ENCODE measurements at places on chromosomes 5 and 9.

DNA sequence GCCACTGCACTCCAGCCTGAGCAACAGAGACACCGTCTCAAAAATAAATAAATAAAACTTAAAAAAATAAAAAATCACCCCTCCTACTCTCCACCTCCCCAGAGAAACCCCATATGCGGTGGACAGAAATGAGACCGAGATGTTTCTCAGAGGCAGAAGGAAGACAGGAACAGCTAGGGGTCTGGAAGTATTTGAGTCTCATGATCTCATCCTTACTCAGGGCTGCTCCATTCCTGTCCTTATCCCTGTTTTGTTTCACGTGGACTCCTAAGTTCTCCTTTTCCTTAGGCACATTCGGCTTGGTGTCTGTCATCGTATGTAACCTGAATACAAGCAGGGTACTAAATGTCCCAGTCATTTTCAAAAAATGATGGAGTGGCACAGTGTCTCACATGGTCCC lies 76.1 kb downstream of the C9orf50 start:
- no peak for DNase-seq

DNA sequence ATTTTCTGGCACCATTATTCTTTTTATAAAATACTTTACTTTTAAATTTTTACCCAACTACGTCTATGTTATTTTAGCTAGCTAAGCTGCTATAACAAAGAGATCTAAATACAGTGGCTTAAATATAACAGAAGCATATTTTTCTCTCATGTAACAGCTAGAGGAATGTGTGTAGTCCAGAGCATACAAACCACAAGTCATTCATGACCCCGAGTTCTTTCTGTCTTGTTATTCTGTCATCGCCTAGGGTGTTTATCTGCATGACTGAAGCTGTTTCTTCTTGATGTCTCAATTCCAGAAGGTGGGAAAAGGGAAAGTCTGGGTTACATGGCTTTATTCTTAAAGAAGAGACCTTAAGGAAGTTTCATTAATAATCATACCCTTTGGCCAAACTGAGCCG lies 136.9 kb upstream of the RFX3 start:
- no peak for DNase-seq

DNA sequence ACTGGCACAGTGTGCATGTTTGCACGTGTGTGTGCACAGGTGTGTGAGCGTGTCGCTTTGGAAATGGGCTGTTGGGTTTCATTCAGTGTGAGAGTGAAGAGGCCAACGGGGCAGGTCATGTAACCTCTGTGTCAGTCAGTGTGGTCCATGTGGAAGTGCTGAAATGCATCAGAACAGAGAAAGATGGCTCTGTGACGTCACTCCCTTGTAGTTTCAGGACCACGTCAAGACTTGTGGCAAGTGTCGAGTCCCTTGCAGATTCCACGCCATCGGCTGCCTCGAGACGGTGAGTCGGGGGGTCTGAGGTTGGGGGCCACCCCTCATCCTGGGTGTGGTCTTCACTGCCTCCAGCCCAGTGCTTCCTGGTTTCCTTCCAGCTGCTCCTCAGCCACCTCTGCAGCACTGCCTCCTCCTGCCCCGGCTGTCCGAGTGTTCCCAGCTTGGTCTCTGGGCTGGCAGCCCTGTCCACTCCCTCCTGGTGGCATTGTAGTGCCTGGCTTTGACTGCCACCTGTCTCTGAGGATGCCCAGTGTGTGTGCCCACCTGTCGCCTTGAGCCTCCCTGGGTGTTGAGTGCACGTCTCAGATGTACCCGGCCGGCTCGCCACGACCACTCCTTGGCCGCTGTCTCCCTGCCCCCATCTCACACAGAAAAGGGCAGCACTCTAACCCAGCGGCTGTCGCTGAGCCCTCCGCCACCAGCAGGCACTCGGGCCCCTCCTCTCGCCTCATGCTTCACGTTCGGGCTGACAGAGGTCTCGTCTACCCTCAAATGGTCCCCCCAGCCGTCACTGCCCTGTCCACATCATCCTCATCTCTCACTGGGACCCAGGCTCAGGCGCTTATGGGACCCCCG lies 28.0 kb downstream of the FBXW5 start:
- no peak for DNase-seq

- no peak for DNase-seq
Measured at GRCh38 chr9:108751369-108751768, 104.4 kb downstream of the ACTL7B start.

GRCh38 chr5:73298251-73298771 lies 125.3 kb downstream of the TMEM174 start:
- DNase-seq = no peak

DNA sequence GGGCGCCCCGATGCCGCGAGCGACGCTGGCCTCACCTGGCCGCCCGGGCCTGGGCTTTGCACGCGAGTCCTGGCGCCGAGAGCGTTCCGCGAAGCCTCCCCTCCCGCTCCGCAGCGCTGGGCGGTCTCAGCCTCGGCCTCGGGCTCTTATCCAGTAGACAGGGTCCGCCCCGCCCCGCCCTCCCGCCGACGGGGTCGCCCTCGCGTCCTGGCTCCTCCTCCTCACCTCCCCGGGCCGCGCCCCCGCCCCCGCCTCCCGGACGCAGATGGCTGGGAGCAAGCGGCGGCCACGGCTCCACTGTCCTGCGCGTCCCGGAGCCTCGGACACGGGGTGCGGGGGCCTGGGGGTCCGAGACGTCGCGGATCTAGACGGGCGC lies at the start of gene SLC6A3:
TSS of gene SLC6A3 (minus strand) at position 128 of the 376 bp plus-strand sequence. CDS start 2,243 bp downstream, outside the sequence.
- no peak for DNase-seq

- DNase-seq = no peak
Measured at GRCh38 chr5:146849694-146850303, 28.8 kb downstream of the PPP2R2B start.

- no peak for DNase-seq
Measured at GRCh38 chr5:176319827-176320554, 41.6 kb downstream of the KIAA1191 start.

DNA sequence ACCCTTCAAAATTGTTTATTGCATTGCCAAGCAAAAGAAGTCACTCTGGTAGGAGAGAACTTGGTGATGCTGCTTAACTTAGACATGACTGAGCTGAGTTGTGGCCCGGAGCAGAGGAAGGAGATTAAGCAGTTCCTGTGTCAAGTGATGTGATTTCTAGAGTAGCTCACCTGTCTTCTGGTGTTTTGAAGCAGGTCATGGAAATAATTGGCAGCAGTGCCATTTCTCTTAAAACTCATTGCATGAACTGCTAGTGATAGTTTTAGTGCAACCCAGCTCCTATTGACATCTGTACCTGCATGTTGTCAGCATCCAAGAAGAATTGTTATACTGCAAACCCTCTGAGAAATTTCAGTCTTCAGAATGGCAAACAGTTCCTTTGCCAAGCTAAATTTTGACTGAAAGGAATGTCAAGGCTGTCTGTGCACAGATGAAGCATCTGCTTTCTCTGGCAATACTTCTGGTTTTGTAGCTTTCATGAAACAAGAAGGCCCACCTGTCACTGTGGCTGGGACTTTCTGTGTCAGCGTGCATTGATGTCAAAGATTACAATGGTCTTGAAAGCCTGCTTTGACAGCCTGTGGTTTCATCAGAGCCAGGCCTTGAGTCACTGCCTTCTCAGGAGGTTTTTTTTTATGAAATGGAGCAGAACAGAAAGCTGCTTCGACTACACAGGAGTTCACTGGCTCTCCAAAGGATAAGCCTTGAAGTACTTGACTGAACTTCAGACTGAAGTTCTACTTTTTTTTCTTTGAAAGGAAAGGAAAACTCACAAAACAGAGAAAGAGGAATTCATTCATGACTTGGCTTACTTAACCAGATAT lies 90.6 kb downstream of the RALGPS1 start:
- DNase-seq = peak; percentile 26

DNA sequence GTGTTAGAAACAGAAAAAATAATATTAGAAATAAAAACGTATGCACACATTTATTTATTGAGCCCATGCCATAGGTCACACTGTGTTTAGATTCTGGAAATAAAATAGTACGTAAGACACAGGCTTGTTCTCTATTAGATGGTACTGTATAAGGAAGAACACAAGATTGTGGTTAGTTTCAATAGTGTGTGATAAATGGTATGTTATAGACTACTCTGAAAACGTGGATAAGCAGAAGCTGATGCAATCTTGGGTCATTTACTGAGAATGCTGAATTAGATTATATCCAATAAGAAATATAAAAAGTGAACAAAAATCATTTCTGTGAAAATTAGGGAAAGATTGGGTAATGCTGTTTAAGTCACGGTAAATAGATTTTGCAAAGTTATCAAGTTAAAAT lies 1456.4 kb upstream of the ACO1 start:
- DNase-seq = no peak

- DNase-seq = no peak
Measured at GRCh38 chr9:106753155-106753671, 109.8 kb upstream of the ZNF462 start.

GRCh38 chr5:219460-219863 lies 1.3 kb downstream of the SDHA start:
- no peak for DNase-seq

DNA sequence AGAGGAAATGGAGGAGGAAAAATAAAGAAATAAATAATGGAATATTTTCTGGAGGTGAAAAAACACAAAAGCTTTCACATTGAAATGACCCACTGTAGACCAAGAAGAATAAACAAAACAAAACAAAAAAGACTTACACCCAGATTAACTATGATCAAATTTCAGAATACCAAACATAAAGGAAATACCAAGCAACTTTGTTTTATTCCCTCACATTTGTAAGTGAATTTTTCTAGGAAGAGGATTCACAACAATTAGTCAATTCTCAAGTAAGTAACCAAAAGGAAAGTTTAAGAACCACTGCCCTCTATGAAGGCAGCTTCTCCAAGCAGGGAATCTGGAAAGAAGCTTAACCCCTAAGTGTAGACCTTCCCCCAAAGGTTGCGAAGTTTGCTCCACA lies 29.6 kb upstream of the B4GALT1 start:
- DNase-seq = no peak

DNA sequence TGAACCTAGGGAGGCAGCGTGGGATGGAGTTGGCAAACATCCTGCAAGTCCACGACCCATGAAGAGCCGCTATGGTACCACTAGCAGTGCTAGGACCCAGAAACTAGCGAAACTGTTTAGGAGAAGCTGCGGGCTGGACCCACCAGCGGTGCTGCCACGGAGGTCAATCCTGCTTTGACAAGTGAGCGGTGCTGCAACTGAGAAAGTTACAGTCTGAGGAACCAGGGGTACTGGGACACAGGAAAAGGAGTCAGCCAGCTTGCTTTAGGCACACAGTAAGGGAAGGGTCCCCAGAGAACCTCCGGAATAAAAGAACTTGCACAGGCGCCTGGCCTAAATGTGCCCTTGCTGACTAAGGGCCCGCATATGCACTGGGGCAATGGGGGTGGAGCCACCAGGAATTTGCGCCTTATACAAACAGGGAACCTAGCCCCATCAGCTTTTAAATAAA lies 23.6 kb upstream of the ANXA2R start:
- DNase-seq = no peak

DNA sequence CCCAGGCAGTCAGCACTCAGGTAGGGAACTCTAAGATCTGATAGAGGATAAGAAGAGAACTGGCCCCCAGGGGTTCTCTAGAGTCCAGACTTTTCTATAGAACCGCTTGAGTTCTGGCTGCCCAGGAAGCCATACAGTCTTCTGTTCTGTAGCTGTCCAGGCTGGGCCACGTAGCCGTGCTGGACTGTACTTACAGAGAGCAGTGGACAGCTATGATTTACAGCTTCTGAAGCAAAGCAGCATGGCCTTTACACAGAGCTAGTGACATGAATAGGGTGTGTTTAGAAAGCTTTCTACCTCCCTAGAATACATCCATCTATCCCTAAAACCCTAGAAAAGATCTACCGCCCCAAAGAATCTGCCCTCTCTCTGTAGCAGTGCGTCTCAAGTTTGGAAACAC lies 57.2 kb downstream of the ACO1 start:
- DNase-seq = no peak

DNA sequence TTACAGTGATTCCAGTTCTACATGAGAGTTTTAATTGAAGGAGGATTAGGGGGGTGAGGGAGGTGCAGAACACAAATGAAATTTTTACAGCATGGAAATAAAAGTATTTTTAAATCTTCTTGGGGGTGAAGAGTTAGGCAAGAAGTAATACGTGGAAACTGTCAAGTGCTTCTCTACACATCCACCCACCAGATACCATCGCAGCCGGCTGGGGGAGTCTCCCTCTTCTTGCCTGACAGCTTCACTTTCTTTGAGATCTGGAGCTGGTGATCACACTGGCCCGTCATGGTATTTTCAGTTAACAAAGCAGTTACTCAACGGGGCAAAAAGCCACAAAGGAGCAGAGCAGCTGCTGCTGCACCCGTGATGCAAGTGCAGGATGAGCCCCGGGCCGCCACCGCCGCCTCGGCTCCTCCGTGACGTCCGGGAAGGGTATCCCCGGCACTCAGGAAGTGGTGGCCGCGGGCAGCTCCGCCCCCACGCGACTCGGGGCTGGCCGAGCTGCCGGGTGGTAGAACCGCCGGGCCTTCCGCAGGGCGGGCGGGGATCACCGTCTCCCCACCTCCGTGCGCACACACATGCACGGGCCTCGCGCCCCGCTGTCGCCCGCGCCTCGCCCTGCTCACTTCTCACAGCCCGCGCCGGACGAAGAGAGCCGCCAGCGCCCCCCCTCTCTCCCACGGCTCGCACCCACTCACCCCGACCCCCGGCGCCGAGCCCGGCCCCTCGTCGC lies 2.4 kb upstream of the NR4A3 start:
- peak; percentile 82 for DNase-seq

Measured in activated T-helper 1 cell treated with anti-CD3 and anti-CD28 coated beads, Interleukin-2, amount 50 U/mL, for 16 hours (primary cell).